DND-41 (cell line): ENCODE measurements at places on chromosomes 3 and 15.
A peak's percentile ranks its signal among the peaks of the same experiment; 100 is the strongest.

DNA sequence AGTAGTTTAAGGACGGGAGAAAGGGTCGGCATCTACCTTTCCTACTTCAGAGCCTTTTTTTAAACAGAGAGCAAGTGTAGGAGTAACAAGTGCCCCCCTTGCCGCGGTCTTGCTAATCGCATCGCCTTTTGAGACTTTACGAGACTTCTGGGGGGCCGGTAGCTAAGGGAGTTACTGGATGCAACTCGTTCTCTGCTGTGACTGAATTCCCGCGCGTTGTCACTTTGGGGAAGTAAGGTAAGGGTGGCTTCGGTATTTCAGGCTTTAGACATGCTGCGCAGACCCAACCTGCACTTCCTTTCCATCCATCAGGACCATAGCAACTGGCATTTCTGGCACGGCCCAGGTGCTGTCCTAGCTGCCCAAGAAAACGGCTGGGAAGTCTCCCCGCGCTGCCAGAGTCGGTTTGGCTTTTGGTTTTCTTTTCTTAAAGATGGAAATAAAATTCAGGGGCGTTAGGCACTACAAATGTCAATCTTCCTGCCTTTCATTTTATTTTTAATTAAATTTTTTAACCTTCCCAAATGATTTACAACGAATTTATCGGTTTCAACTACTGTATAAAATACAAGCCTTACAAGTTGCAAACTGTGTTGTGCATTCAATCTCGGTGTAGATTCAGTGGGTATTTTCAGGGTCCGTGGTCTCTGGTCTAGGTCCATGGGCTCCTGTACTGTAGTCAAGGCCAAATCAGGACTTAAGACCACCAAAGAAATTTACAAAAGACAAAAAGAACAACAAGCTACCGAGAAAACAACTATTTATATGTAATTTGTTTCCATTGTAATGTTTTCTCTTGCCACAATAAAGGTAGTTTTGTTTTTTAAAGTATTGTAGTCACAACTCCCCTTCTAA is 3.5 kb downstream of the MECOM start:
- H3K4me3 ChIP-seq: no peak overlapping the region
- no peak for DNase-seq
- no peak overlapping the region for H3K27ac ChIP-seq
- H3K27me3 ChIP-seq: peaks cover 21% of the 10 kb centered on the region
- H3K36me3 ChIP-seq: no peaks in the 10 kb centered on the region

DNA sequence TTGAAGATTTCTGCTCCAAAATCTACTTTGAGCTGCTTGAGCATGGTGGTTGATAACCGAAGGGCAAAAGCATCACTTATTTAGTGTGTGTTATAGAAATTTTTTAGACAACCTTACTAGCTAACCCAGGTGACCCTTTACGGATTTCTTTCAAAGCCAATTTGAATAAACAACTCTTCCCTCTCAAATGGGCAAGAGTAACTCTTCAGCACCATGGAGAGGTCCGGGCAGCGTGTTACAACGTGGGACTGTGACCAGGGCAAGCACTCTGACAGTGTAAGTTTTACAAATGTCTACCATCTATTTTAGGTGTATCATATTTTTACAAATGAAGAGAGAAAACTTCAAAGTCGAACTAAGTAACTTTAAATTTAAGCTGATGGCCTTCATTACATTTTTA is 471.8 kb downstream of the MFSD1 start:
- H3K27ac ChIP-seq: no peak overlapping the region
- peak; percentile 59 for DNase-seq
- no peak overlapping the region for H3K4me3 ChIP-seq
- H3K27me3 ChIP-seq: peaks cover 5% of the 10 kb centered on the region
- H3K4me1 ChIP-seq: no peaks in the 10 kb centered on the region
- no peaks in the 10 kb centered on the region for H3K36me3 ChIP-seq

GRCh38 chr3:16053794-16054193 is 120.7 kb upstream of the GALNT15 start:
- no peak overlapping the region for H3K4me3 ChIP-seq
- no peak overlapping the region for H3K27ac ChIP-seq
- no peaks in the 10 kb centered on the region for H3K27me3 ChIP-seq
- DNase-seq: no peak
- no peaks in the 10 kb centered on the region for H3K36me3 ChIP-seq

DNA sequence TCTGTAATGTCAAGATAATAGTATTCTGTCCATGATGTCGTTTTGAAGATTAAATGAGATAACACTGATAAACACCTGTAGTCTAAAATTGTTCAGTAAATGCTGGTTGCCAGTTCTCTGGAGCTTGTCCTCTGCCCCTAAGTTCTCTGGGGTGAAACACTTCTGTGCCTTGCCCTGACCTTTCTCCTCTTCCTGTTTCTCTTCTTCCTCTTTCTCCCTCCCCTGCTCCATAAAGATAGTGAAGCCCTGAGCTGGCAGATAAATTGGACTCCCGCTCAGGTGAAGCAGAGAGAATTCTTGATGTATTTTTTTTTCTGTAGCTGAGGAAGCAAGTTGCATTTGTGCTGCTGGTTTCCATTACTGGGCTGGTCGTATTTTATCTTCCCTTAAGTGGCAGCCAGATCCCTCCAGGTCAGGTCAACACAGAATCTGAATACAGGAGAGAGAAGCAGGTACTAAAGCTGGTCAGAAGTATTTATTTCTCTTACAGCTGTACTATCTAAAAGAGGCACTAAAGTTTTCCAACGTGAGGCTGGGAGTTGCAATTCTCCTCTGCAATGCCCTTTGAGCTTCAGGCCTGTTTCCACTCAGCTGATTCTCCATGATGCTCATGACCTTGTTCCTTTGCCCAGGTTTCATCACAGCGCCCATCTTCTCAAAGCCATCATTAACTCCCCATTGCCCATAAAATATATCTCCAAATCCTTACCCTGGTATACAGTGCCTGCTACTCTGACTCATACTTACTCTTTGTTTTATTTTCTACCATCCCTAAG is 319.3 kb upstream of the CFAP20DC start:
- no peak for DNase-seq
- no peaks in the 10 kb centered on the region for H3K27me3 ChIP-seq
- no peak overlapping the region for H3K4me3 ChIP-seq
- H3K27ac ChIP-seq: no peak overlapping the region
- no peaks in the 10 kb centered on the region for H3K36me3 ChIP-seq
- peaks cover 18% of the 10 kb centered on the region for H3K4me1 ChIP-seq

DNA sequence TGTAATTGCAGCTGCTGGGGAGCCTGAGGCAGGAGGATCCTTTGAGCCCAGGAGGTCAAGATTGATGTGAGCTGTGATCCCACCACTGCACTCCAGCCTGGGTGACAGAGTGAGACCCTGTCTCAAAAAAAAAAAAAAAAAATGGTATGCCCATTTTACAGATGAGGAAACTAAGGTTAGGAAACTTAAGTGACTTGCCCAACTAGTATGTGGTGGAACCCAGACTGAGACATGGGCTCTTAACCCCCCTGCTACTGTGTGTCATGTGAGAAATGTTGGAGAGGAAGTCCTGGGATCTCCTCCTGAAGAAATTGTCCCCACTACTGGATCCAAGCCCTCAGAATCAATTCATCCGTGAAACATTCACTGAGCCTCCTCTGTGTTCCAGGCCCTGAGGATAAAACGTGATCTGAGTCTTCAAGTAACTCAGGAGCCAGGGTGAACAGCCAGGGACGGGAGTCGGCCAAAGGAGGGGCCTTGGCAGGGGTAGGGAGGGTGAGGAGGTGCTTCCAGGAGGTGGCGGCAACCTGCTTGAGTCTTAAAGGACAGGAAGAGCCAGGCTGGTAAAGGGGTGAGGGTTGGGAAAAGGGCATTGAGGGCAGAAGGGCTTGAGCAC is 19.6 kb upstream of the RNU6-1 start:
- no peaks in the 10 kb centered on the region for H3K36me3 ChIP-seq
- H3K4me3 ChIP-seq: no peak overlapping the region
- H3K4me1 ChIP-seq: peaks cover 14% of the 10 kb centered on the region
- no peaks in the 10 kb centered on the region for H3K27me3 ChIP-seq
- DNase-seq: no peak

DNA sequence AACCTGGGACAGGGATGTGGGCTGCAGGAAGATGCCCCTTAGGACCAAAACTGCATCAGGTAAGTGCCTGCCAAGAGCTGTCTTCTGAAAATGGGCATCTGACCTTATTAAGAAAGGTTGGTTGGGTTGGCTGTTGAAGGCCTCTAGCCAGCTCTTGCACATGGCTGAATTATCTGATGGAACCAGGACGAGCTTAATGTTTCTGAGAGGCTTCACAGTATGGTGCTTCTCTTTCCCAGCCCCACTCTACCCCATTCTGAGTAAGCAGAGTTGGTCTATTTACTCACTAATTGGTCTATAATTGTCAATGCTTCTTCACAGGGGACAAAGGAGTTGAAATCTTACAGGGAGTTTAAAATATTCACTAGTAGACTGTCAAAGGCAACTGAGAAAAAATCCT is 48.4 kb downstream of the DTWD1 start:
- no peak for DNase-seq
- no peak overlapping the region for H3K4me3 ChIP-seq
- no peaks in the 10 kb centered on the region for H3K36me3 ChIP-seq
- H3K27me3 ChIP-seq: no peaks in the 10 kb centered on the region
- no peaks in the 10 kb centered on the region for H3K4me1 ChIP-seq

- peaks cover 12% of the 10 kb centered on the region for H3K4me1 ChIP-seq
- no peak overlapping the region for H3K4me3 ChIP-seq
- DNase-seq: peak; percentile 61
- H3K27me3 ChIP-seq: no peaks in the 10 kb centered on the region
- no peak overlapping the region for H3K27ac ChIP-seq
Measured at GRCh38 chr3:179558742-179559364, 3.9 kb upstream of the ACTL6A start.

DNA sequence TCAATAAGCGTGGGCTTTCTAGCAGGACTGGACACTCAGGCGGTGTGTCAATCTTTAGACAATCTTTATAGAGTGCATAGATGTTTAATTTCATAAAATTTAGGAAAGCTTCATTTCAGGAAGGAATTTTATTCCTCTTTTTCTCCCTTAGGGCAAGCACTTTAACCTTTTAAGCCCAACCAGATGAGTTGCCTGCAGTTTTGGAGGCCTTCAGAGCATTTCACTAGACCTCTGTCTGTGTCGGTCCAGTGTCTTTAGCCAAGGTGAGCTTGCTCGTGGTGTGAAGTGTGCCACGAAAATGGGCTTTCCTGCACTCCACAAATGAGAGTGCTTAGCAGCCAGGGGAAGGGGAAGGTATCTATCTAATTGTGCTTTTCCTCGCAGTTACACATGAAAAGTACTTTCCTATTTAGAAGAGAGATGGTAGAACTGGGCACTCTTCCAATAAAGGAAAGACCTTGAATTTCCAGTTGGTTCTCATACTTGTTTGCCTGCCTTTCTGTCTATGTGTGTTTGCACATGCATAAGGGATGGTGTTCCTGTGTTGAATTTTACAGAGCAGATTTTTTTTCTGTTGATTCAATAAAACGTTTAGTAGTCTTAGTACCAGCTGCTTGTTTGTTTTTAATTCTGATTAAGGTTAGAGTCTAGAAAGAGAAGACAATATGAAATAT is 53.6 kb downstream of the FEZF2 start:
- no peaks in the 10 kb centered on the region for H3K27me3 ChIP-seq
- no peak overlapping the region for H3K27ac ChIP-seq
- H3K36me3 ChIP-seq: no peaks in the 10 kb centered on the region

DNA sequence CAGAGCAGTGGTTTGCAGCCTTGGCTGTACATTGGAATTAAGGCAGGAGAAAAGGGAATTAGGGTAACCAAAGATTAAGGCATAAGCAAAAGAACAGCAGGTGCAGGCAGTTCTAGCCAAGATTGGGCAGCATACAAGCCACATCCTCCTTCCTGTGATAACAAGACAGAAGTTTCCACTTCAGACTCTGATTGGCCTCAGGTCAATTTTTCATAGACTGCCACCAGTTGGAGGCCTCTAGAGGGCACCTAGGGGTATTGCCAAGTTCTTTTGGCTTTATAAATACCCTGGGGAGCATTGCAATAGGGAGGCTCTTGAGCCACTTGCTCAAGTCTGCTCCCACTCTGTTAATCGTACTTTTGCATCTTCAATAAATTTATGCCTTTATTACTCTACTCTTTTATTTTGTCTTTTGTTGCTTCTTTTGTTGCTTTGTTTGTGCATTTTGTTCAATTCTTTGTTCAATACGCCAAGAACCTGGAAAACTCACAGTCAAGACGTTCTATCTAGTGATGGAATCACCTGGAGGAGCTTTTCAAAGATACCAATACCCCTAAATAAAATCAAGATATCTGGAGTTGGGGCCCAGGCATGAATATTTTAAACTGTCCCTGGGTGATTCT is 32.2 kb upstream of the FMN1 start:
- no peak overlapping the region for H3K27ac ChIP-seq
- no peaks in the 10 kb centered on the region for H3K36me3 ChIP-seq
